ENCODE measurements at places on chromosomes 3 and 15.

DNA sequence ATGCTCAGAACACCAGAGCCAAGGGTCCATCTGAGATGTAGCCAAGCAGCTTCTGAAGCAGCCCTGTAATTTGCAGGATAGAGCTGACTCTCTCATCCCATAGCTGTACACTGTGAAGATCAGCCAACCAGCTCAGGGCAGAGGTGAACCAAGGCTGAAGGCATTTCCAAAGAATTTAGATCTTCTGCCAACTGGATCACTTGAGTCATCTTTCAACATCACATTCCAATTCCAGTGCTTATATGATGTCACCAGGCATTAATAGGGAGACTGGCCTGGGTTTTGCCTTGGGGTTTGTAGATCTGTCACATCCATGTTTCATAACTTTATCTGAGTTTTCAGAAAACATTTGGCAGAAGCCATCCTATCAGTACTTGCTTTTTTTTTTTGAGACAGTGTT lies 98.2 kb downstream of the NR2F2 start:
- DNase-seq: no peak

- no peak for DNase-seq
Observed at GRCh38 chr3:113514265-113514769, 639 bp downstream of the SPICE1 start.

GRCh38 chr3:134682196-134682880 lies 31.5 kb upstream of the KY start:
- DNase-seq: no peak

DNA sequence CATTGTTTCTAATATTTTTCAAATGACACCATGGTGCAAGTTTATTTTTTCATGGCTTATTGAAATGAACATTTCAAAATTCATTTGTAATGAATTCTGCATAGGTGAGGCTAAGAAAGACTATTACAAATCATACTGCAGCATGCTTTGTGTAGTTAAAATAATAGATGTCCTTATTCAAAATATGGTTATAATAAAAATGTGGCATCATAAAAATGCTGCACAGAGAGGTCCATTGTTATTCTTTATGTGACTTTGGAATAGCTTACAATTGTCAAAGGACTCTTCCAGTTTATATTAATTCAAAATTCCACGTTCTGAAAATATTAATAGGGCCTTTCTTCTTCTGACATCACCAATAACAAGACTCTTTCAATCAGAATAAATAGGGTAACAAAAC lies 222.7 kb downstream of the GAP43 start:
- DNase-seq: no peak

GRCh38 chr3:130932979-130933378 lies 39.1 kb downstream of the ATP2C1 start:
- DNase-seq: no peak

DNA sequence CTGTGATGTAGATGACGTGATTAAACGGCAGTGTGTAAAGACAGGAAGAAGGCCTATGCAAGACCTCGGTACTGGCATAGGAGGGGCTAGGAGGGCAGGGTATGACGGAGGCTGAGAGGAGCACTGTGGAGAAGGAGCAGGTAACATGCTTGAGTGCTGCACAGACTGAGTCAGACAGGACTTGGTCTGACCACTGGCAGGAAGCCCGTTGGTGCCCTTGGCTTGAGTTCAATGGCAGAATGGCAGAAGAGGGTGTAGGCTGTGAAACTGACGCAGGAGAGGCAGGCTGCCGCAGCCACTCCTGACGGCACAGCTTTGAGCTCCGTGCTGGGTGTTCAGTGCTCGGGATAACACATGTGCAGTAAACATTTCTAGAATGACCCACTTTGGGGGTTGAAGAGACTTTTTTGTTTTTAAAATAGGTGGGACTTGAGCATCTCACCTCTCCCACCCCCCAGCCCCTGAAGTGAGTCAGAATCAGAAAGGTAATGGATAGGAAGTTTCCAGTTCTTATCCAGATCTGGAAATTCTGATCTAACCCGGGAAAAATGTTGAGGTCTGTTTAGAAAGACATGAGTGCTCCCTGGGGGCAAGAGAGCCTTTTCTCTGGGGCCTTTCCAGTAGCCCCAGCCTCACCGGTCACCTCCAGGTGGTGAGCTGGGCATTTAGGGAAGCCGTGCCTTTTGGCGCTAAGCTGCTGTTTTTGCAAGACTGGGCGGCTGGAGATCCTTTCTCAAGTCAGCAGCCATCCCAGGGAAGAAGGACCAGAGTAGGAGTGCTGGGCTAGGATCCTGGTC lies 126.4 kb downstream of the RPLP1 start:
- DNase-seq: no peak

- DNase-seq: no peak
Observed at GRCh38 chr15:36133742-36134141, 445.7 kb upstream of the CDIN1 start.

- DNase-seq: no peak
Observed at GRCh38 chr3:72102112-72102616, 317.2 kb upstream of the PROK2 start.

- DNase-seq: no peak
Observed at GRCh38 chr15:59528429-59528828, 83.2 kb upstream of the GCNT3 start.

GRCh38 chr15:22950256-22950990 lies 29.7 kb downstream of the CYFIP1 start:
- DNase-seq: no peak

- no peak for DNase-seq
Observed at GRCh38 chr3:170296703-170297102, 60.8 kb upstream of the SKIL start.

DNA sequence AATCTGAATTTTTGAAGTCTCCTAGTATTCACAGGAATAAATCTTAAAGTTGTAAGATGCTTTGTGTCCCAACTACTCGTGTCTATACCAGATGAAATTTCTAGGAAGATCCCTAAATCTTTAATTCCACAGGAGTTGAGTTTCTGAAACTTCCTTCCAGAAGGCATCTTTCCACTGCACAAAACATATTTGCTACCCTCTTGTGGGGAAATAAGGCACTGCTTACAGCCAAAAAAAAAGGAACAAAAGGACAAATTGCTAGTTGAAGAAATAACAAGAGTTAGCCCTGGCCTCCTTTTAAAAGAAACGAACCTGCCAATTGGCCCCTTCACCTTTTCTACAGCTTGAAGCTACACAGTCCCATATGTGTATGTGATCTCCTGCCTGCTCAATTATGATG lies 54.0 kb downstream of the TAFA4 start:
- DNase-seq: no peak

GRCh38 chr3:11835028-11835639 lies 11.6 kb downstream of the TAMM41 start:
- DNase-seq: no peak

DNA sequence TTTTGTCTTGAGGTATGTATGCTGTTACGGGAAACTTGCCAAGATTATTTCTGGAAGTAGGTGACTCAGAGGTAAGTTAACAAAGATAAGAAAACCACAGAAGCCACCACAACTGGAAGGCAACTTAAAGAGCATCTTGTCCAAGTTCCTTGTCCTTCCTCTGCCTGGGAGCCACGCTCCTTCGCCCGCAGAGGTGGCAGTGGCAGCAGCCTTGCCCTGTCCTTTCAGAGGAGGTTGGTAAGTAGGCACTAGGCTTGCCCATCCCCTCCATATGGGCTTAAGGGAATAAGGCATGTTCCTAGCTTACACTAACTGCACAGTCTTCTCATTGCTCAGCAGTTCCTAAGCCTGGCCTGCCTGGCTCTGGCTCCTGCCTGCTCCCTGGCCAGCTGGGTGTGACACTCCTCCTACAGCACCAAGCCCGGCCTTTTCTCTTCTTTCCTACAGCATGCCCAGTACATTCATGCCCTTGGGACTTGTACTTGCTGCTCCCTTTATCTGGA lies 48.0 kb upstream of the RAB6B start:
- no peak for DNase-seq

- DNase-seq: no peak
Observed at GRCh38 chr3:174132421-174133042, 726.6 kb upstream of the NAALADL2 start.

DNA sequence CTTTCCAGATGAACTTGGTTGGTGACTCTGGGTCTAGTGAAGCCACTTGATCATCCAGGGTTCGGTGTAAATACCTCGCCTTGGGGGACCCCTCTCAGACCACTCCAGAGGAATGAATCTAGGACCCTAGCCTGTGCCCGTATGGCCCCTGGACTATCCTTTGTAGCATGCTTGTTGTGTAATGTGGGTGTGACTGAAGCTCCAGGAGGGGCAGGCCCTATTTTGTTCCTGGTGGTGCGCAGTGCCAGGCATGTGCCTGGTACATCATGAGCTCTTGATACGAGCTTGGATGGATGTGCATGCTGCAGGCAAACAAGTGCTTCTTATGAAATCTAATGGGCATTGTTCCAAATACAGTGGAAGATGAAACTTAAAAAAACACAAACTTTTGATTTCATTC lies 82.8 kb downstream of the EBLN2 start:
- DNase-seq: no peak

GRCh38 chr3:160444411-160444810 lies 5.2 kb downstream of the TRIM59 start:
- no peak for DNase-seq

DNA sequence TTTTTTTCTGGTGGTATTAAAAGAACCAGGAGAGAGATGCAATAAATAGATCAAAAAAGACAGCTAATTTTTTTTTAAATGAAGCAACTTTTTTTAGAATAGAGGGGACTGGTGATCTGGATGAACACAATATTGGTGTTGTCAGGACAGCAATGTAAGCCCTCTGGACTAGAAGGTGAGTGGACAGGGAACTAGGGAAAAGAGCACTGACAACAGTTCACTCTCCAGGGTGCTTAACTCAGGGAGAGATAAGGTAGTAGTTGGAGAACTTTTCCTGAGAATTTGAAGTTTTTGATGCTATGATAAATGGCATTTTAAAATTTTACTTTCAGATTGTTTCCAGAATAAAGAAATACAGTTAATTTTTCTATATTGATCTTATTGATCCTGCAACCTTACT lies 158.3 kb upstream of the STAC start:
- no peak for DNase-seq

DNA sequence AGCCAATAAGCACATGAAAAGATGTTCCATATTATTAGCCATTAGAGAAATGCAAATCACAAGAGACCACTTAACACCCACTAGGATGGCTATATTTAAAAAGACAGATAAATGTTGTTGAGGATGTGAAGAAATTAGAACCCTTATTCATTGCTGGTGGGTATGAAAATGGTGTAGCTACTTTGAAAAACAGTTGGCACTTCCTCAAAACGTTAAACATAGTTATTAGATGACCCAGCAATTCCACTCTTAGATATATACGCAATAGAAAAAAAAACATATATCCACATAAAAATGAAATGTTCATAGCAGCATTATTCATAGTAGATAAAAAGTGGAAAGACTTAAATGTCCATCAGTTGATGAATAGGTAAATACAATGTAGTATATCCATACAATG lies 47.1 kb upstream of the TERB2 start:
- DNase-seq: no peak

GRCh38 chr3:53795789-53796560 lies 50.2 kb downstream of the CHDH start:
- DNase-seq: no peak

DNA sequence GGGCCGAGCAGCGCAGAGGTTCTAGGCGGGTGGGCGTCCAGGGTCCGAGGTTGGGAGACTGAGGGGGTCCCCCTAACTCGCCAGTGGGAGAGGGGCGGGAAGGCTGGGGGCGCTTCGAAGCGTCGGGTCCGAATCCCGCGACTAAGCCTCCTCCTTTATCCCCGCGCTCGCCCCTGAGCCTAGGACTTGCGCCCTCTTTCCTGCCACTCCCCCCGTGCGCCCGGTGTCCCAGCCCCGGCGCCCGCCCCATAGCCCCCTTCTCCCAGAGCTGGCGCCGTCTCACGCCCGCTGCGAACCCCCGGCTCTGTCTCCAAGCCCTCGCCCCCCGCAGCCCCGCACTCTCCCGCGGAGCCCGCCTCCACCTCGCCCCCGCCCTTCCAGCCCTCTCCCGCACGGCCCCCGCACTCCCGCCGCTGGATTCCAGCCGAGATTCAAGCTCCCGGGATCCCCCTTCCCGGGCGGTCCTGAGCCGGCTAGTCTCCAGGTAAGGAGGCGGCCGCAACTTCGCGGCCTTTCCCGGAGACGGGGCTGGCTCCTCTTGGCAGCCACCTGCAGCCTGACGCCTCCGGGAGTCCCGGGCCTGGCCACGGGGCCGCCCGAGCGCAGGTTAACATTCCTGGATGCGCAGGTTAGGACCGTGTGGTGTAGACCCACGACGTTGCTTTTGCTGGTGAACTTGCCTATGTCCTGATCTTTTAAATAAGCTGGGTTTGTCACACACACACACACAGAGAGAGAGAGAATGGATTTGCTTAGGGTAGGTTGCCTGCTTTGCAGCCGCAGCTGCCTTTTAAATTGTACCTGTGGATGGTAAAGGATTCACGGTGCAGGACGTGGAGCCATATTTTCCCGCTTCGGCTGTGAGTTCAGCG lies 563 bp downstream of the PXYLP1 start:
- no peak for DNase-seq

DNA sequence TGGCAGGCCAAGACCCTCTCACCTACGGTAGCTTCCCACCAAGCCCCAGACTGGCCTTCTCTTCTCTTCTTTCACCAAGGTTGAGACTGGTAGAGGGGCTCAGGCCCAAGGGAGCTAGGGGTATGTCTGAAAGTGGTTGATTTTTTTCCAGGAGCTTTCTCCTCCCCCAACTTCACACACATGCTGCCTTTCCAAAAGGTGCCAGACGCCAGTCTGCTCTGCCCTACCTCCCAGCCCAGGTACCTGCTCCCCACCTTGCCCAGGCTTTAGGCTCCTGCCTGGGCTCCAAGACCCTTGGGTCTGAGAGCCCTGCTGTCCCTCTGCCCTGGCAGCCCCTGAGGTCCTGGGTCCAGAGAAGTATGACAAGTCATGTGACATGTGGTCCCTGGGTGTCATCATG lies 28.4 kb downstream of the MAPKAPK3 start:
- DNase-seq: no peak

Measured in SK-N-MC (cell line).